ENCODE measurements at places on chromosomes 5 and 9.

- DNase-seq, result no peak
Observed at GRCh38 chr9:72037571-72037970, 22.8 kb downstream of the C9orf57 start.

DNA sequence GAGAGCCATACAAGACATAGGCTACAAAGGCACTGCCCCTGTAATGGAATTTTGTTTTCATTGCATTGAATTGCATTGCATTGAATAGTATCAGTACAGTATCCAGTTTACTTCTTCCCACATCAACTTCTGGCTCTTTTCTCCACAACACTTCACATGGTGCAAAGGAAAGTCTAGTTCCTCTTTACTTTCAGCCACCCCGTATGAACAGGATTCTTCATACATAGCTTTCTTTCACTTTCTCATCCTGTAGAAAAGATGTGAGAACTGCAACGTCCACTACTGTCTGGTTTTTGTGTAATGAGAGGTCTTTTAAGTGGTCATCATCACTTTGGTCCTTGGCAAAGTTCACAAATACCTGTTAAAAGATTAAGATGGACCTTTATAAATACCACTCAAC, 20.2 kb downstream of the NIPSNAP3B start:
- no peak for DNase-seq

DNA sequence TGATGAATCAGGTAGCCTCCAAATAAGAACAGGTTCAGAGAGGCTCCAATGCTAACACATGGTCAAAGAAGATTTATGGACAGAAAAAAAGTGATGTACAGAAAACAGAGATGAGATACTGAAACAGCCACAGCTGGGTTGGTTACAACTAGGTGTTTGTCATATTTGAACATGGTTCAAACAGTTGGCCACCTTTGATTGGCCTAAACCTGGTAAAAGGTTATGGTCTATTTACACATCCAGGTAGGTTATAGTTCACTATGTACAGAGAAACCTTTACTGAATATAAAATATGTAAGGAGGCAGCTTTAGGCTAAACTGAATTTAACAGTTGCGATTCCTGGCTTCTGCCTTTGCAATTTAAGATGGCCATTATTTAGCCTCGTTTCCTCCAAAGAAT, 134.0 kb upstream of the ZNF366 start:
- DNase-seq, result no peak

DNA sequence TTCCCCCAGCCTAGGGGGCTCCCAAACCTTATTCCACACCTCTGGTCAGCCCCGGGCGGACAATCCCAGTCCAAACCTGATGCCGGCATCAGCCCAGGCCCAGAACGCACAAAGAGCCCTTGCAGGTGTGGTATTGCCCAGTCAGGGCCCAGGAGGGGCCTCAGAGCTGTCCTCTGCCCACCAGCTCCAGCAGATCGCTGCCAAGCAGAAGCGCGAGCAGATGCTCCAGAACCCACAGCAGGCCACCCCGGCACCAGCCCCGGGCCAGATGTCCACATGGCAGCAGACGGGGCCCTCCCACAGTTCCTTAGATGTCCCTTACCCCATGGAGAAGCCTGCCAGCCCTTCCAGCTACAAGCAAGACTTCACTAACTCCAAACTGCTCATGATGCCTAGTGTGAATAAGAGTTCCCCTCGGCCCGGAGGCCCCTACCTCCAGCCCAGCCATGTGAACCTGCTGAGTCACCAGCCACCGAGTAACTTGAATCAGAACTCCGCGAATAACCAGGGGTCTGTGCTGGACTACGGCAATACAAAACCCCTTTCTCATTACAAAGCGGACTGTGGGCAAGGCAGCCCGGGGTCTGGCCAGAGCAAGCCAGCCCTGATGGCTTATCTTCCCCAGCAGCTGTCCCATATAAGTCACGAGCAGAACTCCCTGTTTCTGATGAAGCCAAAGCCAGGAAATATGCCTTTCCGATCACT, 27.6 kb upstream of the LTC4S start:
- peak; percentile 87 for DNase-seq

DNA sequence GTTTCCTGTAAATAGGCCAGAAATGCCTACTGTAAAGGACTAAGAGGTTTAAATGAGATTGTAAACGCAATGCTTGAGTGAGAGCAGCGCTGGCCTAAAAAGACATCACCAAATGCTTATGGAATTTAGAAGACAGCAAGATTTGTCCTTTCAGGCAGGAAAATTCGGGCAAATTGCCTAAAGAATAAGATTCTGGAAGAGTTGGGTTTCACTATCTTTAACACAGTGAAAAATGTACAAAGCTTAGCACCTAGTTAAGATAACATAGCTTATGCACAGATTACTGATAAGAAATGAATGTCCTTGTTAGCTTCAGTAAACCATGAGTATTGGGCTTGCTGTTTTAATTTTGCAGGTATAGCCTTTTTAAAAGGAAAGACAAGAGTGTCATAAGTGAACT, 4.7 kb downstream of the FKBP15 start:
- no peak for DNase-seq

DNA sequence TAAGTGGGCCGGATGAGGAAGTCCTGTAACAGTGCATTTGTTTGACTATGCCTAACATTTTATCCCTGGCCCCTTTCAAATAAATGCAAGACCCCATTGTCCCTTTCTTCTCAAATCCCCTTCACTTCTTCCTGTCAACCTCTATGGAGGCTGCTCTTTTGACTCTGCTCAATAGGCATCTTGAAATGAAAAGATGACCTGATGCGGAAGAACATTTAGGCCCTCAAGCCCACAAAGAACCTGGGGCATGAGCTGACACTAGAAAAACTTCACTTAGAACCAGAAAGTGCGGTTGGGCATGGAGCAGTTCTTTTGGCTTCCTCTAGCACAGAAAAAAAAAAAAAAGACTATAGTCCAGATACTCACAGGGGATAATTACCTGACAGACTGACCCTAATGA, 1434.7 kb upstream of the WWC1 start:
- DNase-seq, result no peak

DNA sequence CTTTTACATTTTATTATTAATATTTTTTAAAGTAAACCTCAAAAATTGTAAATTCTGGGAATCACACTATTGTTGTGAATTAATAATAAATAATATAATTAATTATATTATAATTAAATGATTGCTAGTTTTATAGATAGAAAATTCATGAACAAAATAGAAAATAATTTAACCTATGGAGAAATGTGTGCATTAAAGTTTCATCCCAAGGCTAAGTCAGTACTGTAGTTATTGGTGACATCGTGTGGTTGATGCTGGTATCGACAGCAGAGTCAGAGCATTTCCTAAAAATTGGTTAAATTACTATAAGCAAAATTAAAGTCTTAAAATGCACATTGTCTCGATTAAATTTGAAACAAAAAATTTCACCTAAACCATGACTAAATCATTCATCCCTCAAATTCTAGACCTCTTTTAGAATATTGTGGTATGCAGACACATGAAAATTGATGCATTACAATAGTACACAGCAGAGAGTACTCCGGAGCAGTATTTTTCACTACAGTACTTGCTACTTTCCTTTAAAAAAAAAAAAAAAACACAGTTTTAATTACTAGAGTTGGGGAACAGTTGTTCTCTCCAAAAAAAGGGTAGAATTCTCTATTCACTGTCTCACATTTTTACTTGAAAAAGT, 73.9 kb downstream of the RORB start:
- no peak for DNase-seq

DNA sequence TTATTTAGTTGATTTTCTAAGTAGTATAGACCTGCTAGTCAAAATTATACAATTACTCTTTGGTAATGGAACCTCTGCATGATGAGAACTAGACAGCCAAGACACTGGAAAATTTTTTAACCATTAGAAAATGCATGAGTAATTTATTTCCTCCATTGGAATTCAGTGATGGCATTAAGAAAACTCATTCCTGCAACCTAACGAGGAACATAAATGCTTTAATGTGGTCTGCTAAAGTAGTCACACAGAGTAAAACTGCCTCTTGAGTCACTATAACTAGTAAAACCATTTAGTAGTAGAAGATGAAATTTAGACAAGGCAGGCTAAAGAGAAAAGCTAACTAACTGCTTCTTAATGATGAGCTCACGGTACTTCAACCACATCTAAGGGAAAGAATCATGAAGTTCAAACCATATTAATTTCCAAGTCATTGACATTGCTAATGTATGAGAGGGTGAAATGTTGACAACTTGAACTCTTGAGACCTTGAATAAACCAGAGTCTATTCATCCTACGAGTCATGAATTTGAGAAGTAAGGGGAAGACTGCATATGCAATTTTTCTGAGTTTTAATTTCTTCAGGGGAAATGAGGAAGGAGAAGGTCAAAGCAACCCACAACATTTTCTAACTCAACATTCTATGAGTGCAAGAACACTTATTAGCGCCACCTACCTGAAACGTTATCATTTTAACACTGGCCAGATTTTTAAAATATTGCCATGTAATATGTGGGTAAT, 74.4 kb downstream of the GLIS3 start:
- no peak for DNase-seq

GRCh38 chr9:95627802-95628201, 111.0 kb upstream of the PTCH1 start:
- no peak for DNase-seq

GRCh38 chr5:108749128-108749861, 1.6 kb downstream of the FER start:
- peak; percentile 92 for DNase-seq

DNA sequence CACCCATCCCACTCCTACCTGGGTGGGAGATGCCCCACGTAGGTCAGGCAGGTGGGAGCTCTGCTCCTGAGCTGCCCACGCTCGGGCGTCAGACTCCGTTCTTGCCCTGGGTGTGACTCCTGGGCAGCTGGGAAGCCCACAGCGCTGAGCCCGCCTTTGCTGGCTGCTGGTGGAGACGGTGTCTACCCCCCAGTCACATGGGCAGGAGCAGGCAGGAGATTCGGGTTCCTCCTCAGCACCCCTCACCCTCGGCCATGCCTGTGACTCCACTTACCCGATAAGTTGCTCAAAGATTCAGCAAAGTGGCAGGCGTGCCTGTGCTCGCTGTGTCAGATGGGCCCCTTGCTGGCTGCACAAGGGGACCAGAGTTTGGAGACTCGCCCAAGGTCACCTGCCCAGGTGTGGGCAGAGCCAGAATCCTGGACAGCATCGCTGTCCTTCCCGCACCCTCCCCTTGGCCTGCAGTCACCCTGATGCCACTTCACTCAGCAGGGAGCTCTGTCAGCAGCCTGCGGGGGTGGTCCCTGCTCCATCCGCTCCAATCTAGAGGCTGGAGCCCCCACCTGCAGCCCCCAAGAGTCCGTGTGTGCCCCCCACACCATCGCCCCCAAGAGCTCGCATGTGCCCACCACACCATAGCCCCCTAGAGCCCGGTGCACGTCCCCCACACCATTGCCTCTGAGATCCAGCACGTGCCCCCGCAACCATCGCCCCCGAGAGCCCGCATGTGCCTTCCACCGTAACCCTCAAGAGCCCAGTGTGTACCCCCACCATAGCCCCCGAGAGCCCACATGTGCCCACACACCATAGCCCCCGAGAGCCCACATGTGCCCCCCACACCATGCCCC, 4.2 kb downstream of the LCN1 start:
- DNase-seq, result peak; percentile 90

DNA sequence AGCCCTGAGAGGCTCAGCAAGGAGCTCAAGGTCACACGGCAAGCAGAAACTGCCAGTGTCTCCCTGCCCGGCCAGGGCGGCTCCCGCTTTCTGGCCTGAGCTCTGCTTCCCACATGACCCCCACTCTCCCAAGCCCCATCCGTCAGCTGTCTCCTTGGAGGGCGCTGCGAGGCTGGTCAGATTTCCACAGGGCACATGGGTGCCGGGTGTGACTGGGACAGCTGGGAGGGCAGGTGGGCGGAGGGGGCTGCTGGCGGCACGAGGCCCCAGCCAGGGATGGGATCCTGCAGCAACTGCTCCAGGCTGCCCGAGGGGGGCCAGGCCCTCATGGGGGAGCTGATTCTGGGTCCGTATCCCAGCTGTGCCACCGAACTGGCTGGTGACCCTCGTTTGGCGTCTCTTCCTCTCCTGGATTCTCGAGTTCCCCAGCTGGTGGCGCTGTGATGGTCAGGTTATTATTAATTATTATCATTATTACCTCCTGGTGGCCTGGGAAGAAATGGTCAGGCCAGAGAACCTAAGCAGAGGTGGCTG, 12.9 kb upstream of the WDR38 start:
- no peak for DNase-seq

GRCh38 chr9:121888438-121888775, 204.7 kb downstream of the TTLL11 start:
- DNase-seq, result no peak

DNA sequence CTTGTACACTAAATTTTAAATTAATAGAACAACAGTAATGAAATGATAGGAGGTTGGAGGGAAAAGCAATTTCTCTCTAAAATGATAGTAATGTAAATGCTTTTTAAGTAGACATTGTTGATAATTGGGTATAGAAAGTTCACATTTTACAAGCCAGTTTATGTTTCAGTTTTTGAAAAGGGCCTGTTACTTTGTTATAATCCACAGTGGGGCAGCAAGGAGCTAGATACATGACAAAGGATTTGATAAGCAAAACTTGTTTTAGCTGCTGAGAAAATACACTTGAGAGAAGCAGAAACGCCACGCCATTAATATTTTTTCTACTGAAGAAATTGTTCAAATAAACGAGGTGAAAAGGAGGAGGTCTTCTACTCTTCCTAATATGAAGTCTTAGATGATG, 30.2 kb downstream of the SREK1 start:
- no peak for DNase-seq

- DNase-seq, result no peak
Observed at GRCh38 chr9:110161940-110162339, 46.0 kb downstream of the C9orf152 start.

DNA sequence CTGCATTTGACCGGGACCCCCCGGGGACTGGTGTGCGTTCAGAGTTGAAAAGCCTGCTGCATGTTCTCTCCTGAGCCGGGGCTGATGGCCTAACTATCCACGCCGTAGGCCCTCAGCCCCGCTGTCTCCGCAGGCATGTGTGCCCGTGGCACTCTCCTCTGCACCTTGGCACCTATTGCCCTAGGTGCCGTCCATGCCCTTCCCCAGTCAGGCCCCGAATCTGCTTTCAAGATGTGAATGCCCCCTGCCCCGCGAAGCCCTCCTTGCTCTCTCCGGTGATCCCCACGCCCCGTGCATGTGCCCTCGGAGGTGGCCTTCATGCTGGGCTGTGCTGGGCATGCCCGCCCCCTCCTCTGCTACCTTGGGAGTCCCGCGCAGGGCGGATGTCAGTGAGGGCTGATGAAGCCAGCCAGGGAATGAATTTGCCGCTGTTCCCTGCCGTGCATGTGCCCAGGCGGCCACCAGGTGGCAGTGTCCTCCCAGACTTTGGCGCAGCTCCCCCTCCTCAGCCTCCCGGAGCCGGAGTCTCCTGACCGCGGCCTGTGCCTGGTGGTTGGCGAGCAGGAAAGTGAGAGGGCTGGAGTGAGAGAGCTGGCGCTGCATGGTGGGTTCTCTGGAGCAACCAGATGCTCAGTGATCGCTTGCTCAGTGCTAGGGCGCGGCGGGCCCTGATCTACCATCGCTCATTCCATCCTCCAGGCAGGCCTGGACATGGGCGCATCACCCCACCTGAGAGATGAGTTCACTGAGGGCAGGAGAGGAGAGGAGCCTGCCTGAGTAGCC, 112.9 kb upstream of the LMX1B start:
- DNase-seq, result peak; percentile 92

GRCh38 chr9:2060424-2060823, 45.3 kb downstream of the SMARCA2 start:
- no peak for DNase-seq

- no peak for DNase-seq
Observed at GRCh38 chr5:6274846-6275543, 103.4 kb downstream of the MED10 start.
